Right cardiac atrium (tissue), 5 donors: ENCODE measurements at places on chromosomes 11 and 22.

GRCh38 chr11:7636350-7636749 lies 37.0 kb downstream of the CYB5R2 start:
- no peak for DNase-seq

DNA sequence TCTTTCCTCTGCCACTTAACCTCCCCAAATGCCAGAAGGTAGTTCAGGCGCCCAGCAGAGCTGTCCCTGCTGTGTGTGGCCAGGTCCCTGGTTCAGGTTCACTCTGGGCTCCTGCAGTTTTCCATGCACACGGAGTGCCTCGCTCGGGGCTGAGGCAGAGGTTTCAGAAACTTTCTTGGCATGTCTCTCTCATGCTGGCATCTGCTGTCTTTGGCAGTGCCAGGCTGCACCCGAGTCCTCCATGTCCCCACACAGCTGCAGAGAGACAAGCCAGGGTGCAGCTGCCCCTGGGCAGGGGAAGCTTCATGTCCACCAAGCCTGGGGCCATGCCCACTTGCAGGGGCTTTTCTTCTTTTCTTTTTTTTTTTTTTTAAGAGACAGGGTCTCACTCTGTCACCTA lies 7.0 kb upstream of the NEFH start:
- no peak for DNase-seq

DNA sequence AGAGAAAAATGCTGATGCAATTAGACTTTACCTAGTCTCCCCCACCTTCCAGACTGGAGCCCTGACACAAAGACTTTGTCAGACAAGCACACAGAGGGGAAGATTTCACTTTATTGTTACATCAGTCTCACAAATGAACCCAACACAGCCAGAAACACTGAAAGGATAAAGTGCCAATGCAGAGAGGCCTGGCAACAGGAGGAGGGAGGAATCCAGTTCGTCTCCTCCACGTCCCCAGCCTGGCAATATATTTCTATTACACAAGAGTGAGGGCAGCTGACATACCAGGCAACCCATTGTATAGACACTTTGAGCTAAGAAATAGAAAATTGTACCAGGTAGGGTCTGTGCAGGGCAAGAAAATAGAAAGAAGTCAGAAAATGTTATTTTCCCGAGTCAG lies 16.2 kb upstream of the TMEM9B start:
- no peak for DNase-seq

DNA sequence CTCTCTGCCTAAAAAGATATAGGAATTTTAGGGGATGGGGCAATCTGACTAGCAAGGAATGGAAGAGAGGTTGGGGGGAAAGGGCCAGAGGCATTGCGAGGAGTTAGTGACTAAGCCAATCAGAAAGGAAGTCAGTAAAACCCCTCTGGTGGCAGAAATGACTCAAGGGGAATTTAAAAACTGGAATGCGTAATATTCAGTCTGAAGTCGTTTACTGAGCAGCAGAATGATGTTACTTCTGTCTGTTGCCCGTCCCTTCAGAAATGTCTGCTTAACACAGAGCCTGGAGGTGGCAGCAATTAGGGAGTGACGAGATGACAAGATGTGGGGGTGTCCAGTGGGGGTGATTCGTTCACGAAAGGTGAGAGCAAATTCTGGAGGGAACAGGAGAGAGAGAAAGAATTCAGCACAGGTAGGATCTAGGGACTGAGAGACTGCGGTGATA lies 107.7 kb upstream of the CLMP start:
- DNase-seq = no peak

DNA sequence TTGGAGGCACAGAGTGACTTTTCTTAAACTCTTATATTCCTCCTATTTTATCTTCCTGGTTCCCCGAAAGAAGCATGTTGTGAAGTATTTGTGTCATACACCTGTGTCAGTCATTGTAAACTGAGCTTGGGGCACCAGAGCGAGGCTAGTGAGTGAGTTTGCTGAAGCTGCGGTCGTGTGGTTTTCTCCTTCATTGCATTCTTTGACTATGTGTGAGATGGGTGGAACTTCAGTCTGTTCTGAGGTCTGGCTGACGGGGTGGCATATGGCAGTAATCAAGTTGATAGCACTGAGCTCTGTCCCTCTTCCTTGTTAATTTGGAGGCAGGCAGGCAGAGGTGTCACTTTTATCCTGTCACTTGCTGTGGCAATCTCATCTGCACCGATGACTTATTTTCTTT lies 4.2 kb downstream of the VPS26B start:
- no peak for DNase-seq

- DNase-seq = no peak
Observed at GRCh38 chr22:37412495-37413250, 14.6 kb downstream of the ELFN2 start.

- DNase-seq = no peak
Observed at GRCh38 chr11:112751772-112752171, 209.4 kb upstream of the NCAM1 start.

GRCh38 chr22:24588757-24589481 lies 4.0 kb downstream of the LRRC75B start:
- DNase-seq = no peak

DNA sequence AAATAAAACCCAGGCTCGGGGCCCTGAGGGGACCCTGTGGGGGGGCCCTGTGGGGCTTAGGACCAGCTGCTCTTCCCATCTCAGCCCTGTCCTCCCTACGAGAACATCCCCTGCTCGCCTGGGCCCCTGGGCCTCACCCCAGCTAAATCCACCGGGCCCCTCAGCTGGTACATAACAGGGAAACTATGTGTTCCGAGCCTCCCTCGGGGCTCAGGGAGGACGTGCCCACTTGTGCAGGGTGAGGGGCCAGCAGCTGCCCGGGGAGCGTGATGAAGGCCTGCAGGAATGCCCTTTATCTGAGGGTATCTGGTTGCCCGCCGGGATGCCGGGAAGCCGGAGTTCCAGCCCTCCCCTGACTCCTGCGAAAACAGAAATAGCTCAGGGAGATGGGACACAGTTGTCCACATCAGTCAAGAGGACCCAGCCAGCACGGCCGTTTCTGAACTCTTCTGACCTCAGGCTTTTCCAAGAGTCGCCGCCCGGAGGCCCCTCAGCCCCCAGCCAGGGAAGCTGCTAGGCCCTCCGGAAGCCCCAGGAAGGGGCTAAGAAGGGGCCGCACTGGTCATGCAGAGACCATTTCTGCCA lies 20.6 kb downstream of the MRPL23 start:
- DNase-seq = peak; percentile 18

GRCh38 chr11:33333816-33334215 lies 76.6 kb downstream of the HIPK3 start:
- DNase-seq = no peak

- DNase-seq = no peak
Observed at GRCh38 chr22:40432625-40433024, 62.2 kb downstream of the SGSM3 start.

GRCh38 chr11:129278586-129279319 lies 86.6 kb upstream of the ARHGAP32 start:
- DNase-seq = peak; percentile 56

GRCh38 chr11:104944076-104944475 lies 24.3 kb downstream of the CASP4 start:
- DNase-seq = no peak

DNA sequence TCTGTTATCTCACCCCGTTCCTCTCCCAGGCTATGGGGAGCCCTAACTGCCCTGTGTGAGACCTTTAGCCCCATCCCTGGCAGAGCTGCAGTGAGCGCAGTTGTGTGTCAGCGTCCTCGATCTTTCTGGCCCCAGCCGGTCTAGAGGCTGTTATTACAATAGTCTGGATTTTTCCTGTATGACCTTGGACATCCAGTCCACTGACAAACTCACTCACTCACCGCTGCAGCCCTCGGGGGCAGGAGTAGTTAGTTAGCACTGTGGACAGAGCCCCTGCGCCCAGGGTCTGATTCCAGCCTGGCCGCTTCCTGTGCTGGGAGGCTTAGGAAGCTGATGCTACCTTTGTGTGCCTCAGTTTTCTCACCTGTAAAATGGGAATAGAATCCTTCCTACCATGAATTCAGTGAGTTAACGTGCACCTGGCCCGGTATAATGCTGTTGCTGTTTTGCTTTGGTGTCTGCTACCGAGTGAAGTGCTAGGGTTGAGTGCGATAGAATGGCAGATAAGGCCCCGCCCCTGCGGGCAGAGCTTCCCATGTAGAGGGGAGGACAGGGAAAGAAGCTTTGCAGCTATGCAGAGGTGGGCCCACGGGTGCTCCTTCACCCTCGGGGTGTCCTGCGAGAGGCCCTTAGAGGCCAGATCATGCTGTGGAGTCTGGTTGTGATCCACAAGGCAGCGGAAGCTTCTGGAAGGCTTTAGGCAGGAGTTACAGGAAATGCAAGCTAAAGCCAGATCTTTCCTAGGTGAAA lies 3.0 kb downstream of the LRP5 start:
- DNase-seq = peak; percentile 8

GRCh38 chr11:40139066-40139465 lies 1320.4 kb downstream of the LRRC4C start:
- DNase-seq = no peak

GRCh38 chr11:70192666-70193410 lies 10.3 kb upstream of the FADD start:
- no peak for DNase-seq

DNA sequence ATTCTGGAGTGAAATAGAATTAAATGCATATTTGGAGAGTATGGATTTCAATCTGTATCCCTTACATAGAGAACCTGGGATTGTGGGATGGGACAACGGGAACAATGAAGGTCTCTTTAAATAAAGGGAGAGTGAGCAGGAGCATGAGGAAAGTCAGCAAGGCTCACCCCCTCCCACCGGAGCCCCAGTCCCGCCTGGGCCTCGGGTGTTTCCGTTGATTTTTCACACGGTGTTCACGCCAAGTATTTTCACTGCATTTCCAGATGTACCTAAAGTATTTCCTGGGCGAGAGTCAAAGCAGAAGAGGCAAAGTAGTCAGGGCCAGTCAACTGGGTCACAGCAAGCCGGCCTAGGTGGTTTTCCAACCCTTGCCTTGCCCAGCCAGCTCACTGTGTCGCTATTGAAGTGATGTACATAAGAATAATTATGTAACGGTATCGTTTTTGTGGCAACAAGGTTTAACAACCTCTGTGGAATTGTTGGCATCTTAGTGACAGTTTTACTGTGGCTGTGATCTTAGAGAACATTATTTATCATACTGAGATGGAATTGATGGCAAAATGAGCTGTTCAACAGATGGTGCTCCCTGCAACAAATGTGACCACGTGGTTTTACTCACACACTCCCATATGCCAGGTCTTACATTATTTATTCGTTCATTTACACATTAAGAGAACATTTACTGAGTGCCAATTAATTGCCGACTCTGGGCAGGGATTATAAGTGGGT lies 177.3 kb downstream of the ADAMTS15 start:
- no peak for DNase-seq

GRCh38 chr22:33798401-33798800 lies 121.9 kb downstream of the LARGE1 start:
- DNase-seq = no peak

DNA sequence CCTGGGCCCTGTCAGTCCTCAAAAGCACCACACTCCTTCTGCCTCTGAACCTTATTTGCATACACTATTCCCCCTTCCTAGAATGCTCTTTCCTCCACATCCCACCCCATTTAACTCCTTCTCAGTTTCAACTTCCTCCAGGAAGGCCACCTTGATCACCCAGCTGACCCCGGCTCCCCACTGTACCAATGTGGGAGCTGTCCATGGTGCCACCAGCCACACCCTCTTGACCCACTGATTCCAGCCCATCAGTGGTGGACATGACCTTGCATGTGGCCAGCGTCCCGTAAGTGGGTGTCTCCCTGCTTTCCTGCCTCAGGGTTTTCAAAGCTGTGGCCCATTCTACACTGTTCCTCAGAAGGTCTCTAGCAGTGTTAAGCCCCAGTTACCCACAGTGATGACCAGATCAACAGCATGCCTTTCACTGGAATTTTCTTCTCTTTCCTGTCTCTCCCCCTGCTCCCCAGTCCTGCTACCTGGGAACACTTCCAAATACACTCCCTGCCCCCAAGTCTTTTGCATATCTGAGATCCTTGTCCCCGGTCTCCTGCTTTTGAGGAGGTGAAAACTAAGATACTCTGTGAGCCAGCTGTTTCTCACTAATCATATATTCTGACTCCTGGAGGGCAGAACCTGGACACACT lies 346.6 kb downstream of the MN1 start:
- no peak for DNase-seq

GRCh38 chr11:74775762-74776161 lies 27.1 kb downstream of the RNF169 start:
- DNase-seq = no peak

DNA sequence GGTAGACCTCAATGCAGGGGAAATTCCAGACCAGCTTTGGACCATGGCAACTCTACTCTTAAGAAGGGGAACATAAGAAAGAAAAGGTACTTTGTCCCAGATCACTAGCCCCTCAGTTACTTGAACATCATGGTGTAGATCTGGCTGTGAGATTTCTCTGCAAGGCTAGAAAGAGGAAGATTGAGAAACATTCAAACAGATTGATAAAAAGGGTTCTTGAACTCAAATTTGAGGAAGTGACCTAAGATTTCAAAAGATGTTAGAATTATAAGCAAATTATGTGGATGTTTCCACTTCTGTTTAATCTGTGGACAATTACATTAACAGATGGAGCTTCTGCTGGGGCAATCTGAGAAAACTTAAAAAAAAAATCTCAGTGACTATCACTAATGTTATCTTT lies 21.8 kb upstream of the UPB1 start:
- no peak for DNase-seq

DNA sequence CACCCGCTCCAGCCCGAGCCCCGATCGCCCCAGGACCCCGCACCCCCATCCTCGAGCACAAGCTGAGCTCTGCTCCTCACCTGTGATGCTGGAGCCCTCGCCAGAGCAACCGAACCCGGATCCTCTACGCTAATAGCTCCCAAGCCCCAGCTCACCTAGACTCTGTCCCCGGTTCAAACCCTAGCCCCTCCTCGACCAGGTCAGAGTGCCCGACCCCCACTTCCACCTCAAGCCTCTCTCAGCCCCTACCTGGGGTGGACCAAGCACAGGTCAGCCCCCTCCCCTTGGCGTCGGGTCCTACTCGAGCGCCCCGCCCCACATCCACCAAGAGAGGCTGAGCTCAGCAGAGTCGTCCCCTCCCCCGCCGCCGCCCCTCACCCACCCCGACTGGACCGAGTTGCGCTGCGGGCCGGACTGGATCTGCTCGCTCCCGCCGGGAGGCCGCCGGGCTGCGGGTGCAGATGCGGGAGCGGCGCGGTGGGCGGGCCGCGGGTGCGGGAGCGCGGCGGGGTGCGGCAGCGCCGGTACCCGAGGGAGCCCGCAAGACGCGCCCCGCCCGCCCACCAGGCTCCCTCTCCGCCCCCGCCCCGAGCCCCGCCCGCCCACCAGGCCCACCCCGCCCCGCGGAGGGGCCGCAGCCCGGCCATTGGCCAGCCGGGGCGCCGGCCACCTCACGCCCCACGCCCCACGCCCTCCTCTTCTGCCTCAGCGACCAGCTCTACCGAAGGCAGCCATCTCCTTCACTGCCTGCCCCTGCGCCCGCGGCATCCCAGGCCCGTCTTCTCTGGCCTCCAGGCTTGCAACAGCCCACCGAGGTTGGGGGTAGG lies 577 bp upstream of the DKK3 start:
- peak; percentile 88 for DNase-seq
